Inflammatory macrophage treated with lipopolysaccharide for 1 hour (primary cell): ENCODE measurements at places on chromosomes 5 and 9.

DNA sequence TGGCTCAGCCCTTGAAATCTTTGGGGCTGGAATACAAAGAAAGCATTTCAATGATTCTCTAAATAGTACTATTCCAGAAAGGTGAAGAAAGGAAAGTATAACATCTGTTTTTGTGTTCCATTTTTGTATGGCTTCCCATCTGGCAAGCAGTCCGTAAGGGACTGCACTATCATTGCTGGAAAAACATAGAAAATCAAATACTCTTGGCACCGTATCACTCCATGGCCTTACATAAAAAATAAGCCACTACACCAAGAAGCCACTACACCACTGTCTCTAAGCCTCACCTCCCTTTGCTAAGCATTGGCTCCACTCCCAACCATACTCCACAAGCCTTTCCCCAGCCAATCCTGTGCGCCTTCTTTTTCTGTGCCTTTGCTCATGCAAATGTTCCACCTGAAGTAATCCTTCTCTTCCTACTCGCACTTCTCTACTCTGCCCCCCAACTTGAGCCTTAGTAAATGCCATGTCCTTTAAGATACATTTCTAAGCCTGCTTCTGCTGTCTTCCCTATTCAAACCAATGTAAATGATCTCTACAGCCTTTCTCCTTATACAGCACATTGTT is 454.6 kb upstream of the TUSC1 start:
- no peak for DNase-seq

DNA sequence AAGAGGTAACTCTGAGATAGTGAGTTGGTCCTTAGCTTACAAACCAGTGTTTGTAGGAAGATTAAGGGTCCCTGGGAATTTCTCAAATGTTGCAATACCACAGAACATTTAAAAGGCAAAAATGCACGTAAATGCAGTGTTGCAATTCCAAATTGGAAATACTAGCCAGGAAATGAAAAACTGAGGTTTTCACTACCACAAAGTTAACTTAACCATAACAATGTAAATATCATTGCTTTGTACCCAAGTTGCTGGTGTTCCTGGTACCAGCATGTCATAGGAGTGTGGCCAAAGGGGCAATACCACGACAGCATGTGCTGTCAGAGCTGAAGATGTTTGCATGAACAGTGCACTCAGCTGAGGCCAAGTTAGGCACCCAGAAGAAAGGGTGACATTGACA is 382.9 kb downstream of the GLIS3 start:
- no peak for DNase-seq

GRCh38 chr5:153489611-153490010 is 859 bp upstream of the GRIA1 start:
- no peak for DNase-seq

- DNase-seq: no peak
Measured at GRCh38 chr5:1201327-1202025, at the start of gene SLC6A19. Gene SLC6A19 (plus strand): TSS chr5:1201595. CDS start chr5:1201651, 56 bp downstream.

DNA sequence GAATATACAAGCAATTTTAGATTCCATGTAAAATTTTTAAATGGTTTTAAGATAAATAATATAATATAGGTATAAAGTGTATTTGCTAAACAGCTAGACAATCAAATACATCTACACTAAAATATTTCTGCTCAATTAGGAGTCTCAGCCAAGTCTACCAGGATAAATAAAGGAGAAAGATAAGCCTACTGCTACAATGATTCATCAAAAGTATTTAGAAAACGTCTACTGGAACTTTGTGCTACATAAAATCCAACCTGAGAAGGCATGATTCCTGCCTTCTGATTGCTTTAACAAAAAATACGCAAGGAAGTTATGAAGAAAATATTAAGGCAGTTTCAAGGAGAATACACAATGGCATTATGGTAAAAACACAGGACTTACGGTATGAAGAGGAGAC is 570.6 kb downstream of the EFNA5 start:
- DNase-seq: no peak

- no peak for DNase-seq
Measured at GRCh38 chr9:14104496-14104895, 209.4 kb downstream of the NFIB start.

- no peak for DNase-seq
Measured at GRCh38 chr9:126146254-126147145, 180.1 kb upstream of the MVB12B start.

DNA sequence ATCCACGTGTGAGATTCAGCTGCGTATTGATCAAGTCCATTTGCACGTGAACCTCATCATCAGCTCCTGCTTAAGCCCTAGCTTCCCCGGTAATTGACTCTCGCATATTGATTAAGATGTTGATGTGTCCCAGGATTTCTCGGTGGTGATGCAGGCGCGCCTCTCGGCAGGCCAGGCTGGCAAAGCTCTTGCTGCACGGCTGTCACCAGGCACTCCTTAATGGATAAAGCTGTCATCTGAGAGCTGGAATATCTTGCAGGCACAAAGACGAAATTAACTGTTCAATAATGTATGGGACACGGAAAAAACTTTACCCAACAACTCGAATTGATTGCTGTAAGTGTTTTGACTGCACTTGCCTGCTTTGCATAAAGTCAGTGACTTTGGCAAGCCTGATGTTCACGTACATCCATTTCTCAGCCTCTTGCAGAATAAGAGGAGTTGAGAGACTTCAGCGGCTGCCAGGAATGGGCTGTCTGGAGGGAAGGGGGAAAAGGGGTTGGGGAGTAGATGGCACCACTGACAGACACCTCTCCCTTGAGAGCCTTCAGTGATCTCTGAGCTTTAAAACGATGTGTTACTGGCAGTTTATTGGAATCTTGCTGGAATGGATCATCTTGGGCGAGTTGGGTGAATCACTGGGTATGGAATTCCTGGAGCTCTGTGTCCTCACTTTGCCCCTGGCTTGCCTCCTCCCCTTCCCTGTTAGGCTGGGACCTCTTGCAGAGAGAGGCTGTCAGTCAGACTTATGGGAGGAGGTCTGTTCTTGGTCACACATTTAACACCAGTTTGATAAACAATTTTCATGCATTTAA is 650.3 kb downstream of the CCDC171 start:
- no peak for DNase-seq

DNA sequence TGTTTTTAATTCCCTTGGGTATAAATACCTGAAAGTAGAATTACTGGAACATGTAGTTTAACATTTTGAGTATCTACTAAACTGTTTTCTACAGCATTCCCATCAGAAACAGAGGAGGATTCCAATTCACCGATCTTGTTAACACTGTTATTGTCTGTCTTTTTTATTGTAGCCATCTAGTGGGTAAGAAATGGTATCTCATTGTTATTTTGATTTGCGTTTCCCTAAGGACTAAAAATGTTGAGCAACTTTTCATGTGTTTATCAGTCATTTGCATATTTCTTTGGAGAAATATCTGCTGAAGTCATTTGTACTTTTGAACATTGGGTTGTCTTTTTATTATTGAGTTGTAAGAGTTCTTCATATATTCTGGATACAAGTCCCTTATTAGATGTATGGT is 135.2 kb upstream of the NFIL3 start:
- DNase-seq: no peak

- DNase-seq: no peak
Measured at GRCh38 chr5:1541702-1542400, 18.1 kb upstream of the LPCAT1 start.

GRCh38 chr5:139394123-139394653 is 716 bp downstream of the PROB1 start:
- DNase-seq: no peak

DNA sequence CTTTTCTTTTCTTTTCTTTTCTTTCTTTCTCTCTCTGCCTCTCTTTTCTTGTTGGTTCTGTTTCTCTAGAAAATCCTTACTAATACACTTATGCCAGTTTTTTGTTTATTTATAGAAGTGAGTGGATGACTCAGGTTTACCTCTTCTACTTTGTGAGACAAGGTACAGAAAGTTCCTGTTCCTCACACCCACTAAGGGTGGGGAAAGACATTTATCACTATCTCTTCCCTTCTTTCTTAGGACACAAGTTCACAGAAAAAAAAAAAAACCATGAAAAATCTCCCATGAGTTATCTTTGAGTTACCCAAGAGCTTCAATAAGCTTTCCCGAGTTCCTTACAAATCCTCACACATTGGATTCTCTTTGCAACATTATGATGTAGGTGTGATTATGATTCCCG is 60.9 kb upstream of the CD180 start:
- DNase-seq: no peak

DNA sequence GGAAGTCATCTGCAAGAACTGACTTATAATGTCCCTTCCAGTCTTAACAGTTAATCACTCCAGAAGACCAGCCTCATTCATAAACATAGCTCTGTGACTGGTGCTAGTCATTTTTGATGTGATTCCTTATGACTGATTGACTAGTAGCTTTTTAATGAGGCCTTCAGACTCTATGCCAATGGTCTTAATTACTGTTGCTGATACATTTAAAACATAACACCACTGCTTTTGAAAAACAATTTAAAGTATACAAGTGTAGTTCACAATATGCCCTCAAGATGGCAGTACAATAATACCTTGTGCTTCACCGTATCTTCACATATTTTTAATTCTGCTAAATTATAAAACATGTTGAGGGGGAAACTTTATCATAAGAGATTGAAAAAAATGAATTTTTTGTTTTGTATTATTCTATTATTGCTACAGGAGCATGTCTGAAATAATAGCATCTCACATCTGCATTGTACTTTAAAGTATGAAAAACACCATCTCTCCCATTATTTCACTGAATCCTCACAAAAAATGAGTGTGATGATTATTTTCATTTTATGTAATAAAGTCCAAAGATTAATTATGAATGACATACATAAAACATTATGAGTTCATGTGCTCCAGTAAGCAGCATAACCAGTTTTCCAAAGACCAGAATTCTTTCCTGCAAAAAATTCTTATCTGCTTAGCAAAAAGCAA is 55.2 kb upstream of the SHISAL2B start:
- peak; percentile 77 for DNase-seq

GRCh38 chr9:98665501-98665900 is 43.2 kb downstream of the GABBR2 start:
- no peak for DNase-seq

DNA sequence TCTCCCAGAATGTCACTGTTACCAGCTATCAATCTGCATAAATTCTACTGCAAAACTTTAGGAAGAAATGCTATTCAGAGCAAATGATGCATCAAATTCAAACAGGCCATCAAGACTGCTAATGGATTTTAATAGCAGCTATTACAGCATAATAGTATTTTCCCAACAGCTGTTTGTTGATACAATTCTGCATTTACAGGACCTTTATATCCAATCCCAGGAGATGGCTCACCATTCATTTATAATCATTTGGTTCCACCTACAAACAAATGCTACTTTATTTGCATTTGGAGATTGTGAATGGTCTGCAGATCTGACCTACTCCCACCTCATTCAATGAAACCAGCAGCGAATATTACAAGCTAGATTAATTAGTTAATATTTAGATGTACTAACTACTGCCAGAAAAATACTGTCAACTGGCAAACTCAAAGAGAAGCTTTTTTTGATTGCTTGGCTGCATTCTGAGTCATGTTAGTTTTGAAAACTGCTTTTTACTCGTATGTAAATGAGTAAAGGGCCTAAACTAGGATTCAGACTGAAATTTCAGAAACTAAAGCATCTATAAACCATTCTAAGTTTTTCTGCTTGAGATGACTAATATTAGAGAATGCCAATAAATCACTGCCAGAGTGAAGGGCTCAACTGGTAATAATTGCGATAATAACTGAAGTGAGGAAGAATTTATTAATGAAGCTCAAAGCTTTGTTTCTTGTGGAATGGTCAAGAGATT is 7.1 kb upstream of the PCA3 start:
- DNase-seq: no peak

- no peak for DNase-seq
Measured at GRCh38 chr9:131319486-131319885, 30.0 kb downstream of the PLPP7 start.

GRCh38 chr9:91750343-91750742 is 199.7 kb downstream of the ROR2 start:
- DNase-seq: no peak

GRCh38 chr9:131628459-131629225 is 83.3 kb downstream of the PRRT1B start:
- DNase-seq: no peak

DNA sequence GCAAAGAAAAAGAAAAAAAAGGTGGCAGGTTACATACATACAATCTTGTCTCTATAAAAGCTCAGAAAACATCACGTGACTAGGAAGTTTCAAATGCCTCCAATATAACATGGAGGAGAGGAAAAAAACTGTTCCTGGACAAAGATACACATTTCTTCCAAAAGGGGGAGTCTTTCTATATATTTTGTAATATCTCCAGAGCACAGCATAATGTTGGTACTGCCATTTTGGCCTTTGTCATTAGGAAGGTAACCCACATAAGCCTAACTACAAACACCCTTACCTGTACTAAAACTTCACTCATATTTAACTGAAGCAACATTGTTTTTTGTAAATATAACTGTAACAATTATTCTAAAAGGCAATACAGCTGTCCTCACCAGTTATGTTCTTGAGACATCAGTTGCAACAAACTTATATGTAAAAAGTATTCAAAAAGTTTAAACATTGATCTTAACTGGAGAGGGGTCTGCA is 1.2 kb upstream of the BTF3 start:
- DNase-seq: peak; percentile 23

DNA sequence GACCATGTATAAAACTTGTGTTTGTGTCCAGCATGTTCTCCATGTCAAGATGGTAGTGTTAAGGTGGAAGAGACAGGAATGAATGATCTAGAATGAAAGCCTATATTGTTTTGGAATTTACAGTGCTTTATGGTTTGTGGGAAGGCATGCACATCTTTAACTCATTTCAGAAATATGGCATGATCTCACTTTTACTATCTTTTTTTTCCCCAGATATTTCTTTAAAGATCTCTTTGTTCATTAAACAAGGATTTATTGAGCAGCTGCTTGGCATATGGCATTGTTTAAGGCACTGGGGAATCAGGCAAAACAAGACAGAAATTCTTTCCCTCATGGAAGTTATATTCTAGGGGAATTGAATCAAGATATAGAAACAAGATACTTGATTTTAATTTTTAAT is 51.7 kb downstream of the SLC12A2 start:
- no peak for DNase-seq

DNA sequence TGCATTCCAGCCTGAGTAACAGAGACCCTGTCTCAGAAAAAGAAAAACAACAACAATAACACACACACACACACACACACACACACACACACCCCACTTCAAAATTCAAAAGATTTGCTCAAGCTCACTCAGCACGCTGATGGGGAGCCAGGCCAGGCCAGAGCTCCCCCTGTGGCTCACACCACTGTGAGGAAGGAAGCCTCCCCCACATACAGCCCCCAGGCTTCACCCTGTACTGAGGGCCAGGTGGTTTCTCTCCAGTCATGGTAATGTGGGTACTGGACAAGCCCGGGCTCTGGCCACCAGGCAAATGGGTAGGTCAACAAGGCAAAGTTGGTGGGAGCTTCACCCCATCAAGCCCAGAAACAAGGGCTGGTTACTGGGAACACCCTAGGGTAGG is 19.0 kb downstream of the ATOX1 start:
- no peak for DNase-seq

GRCh38 chr9:135045928-135046738 is 41.3 kb upstream of the OLFM1 start:
- DNase-seq: no peak

GRCh38 chr5:142886956-142887355 is 116.8 kb downstream of the ARHGAP26 start:
- DNase-seq: no peak

GRCh38 chr5:142617416-142618129 is 68.3 kb downstream of the FGF1 start:
- no peak for DNase-seq

- no peak for DNase-seq
Measured at GRCh38 chr5:119356612-119357188, 881 bp downstream of the TNFAIP8 start.
